ENCODE measurements at places on chromosomes 6 and 20.

DNA sequence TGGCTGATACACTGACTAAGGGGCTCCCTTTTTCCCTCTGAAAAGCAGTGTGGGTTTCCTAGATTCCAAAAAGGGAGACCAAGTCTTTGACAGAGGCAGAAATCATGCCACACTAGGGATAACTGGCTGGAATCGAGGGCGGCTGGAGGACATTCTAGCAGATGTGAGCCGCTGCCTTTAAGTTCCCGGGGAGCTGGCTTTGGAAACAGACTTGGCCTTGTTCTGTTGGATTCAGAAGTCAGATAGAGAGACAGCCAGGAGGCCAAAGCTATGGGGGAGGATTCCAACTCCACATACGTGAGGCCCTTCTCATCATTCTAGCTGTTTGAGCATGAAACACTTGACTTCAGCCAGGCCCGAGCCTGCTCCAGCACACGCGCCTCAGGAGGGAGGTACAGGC lies 109.9 kb upstream of the FOXC1 start:
- DNase-seq = no peak

- no peak for DNase-seq
Observed at GRCh38 chr6:39084506-39084905, 30.5 kb downstream of the SAYSD1 start.

DNA sequence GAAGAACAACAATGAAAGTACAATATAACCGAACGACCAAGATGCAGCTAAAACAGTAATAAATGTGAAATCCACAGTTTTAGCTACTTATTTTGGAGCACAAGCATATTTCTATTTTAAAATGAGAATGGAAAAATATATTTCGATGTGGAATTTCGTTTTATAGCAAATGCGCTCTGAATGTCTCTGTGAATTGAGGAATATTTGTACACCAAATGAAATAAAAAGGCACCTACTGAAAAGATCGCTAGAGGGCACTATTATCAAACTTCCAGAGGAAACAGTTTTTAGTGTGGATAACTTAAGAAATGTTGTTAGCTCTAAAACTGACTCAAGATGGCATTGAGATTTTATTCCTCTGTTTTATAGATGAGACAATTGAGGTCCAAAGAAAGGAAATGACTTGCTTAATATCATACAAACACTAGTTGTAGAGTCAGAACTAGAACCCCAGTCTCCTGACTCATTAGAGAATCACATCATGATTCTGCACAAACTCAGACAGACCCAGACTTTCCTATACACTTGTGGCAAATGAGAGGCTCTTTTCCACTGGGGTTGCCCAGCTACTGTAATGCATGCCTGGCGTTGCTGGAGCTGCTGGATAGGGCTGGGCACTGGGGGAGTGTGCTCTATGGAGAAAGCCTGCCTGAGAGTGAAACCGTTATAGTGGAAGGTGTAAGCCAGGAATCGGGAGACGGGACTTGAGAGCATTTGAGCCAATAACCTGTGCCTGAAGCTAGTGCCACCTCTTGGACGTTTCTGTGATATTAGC lies 51.9 kb downstream of the GCLC start:
- peak; percentile 89 for DNase-seq

- no peak for DNase-seq
Observed at GRCh38 chr20:39835130-39835842, 853.8 kb downstream of the MAFB start.

GRCh38 chr20:23255716-23256385 lies 94.7 kb upstream of the NXT1 start:
- DNase-seq = no peak

DNA sequence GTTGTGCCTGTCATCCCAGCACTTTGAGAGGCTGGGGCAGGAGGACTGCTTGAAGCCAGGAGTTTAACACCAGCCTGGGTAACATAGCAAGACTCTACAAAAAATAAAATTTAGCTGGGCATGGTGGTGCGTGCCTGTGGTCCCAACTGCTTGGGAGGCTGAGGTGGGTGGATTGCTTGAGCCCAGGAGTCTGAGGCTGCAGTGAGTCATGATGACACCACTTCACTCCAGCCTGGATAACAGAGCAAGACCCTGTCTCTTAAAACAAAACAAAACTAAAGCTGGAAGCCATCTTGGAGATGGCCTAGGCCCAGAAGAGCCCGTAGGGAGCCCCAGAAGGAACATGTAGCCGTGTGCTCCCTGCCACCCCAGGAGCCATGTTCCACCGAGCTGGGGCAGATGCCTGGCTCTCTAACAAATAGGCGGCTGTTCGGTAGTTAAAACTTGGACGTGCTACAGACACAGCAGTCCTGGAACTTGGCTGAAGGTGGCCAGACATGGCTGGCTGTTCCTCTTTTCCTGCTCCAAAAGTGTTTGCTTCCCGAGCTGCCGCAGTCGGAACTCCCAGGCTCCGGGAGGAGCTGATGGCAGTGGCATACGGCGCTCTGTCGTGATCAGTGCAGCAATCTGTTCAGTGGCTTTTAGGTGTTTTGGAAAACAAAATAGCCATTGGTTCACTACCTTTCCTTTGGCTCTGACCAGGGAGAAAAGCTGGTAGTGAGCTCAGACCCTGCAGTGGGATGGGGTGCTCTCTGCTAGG lies 37.0 kb downstream of the DYNLT1 start:
- no peak for DNase-seq

DNA sequence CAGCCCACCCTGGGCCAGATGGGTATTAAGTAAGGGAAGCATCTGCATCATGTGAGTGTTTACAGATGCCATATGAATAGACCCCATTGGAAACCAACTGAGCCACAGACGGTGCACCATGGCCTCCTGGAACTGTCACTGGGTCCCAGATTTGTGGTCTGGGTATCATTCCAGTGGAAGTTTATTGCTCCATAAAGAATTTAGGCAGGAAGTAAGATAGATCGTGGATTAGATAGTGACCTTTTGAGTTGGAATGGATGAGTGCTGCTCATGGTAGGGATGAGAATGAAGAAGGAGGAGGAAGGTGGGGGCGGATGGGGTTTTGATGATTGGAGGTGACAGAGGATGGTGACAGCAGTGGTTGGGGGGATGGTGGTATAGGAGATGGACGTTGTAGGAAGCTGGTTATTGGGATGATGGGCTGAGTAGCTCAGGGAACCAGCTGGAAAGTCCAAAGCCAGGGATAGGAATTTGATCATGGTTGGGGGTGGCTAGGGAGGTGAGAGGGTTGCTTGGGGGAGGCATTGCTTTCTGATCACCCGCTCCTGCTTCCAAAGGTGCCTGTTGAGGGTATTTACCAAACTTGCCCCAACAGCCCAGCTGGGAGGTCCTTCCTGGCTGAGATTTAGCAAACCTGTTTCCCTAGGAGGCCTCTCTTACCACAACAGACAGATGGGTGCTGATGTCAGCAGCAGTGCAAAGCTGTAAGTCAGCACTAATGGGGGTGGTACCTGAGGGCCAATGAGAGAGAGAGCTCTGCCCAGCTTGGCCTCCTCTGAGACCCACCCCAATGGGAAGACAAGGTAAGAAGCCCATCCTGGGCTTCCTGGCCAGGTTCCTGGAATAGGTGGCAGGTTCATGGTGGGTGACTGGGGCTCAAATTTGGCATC lies 78.0 kb downstream of the VEGFA start:
- no peak for DNase-seq

- no peak for DNase-seq
Observed at GRCh38 chr20:24963672-24964505, 14.8 kb downstream of the CST7 start.

Measured in adipocyte (in vitro differentiated cells).